ENCODE measurements at places on chromosomes 3 and 15.

DNA sequence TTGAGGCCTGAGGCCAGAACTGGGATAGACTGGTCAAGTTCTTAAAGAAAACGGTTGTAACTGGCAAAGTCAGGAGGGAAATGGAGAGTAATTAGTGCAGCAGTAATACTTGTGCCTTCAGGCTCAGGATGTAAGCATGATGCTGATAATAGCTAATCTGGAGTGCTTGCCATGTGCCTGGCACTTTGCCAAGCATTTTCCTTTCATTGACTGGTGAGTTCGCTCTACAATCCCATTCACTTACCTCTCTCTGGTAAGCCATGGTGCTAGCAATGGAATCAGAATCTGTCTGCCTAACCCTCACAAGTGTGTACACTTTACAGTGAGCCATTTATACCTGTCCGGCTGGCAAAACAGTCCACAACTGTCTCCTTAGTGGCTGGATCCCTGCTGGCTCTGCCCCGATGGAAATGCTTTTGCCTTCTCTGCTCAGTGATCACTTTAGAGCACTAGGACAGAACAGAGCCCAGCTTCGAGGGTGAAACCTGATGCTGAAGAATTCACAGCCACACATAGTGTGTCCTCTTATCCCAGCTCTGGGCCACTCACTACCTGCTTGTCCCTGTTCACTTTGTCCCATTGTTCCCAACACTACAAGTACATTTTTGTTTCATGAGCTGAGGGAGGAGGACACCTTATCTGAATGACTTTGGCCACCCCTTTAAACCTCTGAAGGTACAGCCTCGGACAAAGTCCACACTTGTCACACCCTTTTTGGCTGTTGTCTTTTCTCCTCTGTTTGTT is 10.3 kb downstream of the CHP1 start:
- no peak for DNase-seq

DNA sequence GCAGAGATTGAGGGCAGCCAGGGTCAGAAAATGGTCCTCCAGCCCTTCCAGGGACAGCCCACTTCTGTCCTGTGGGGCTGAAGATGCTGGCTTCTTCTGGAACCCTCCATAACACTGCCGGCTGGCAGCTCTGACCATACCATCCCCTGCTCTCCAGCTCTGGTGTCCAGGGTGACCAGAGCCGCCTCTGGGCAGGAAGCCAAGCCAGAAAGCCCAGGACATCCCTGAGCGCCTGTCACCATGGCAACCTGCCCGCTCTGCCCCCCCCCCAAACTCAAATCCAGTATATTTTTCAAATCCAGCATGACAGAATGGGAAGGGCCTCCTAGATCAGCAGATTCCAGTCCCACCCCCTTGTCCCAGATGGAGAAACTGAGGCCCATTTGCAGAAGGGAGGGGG is 420 bp upstream of the TMIE start:
- DNase-seq = no peak

- DNase-seq = no peak
These were observed 309.5 kb downstream of the THSD4 start for GRCh38 chr15:71424765-71425164.

- DNase-seq = no peak
These were observed 12.7 kb upstream of the CFAP91 start for GRCh38 chr3:119690043-119690656.

DNA sequence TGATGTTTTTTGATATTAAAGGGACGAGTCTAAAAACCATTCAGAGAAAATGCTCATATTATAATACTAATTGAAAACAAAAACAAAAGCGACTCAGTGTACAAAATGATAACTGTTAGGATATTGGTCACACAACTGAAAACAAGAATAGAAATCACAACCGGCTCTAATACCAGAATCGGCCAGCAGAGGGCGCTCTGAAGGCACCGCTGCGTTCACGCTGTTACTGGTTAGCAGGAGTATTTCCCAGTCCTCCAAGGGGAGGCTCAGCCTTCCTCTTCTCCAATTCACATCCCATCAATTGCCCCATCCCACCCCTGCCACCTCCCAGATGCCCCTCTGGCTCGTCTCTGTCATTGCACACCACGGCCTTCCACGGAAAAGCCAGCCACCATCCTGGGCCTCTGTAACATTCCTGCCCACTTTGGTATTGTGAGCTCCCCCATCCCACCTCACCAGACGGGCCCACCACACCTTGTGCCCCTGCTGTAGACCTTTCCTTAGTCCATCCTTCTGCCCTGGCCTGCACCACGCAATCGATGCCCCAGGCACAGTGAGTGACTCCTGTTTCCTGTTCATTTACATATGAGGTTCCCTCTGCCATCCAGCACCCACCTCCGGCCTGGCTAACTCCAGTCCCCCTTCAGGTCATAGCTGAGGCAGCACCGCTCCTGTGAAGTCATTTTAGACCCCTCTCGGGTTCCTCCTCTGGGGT is 8.5 kb downstream of the FAM107A start:
- DNase-seq = no peak

DNA sequence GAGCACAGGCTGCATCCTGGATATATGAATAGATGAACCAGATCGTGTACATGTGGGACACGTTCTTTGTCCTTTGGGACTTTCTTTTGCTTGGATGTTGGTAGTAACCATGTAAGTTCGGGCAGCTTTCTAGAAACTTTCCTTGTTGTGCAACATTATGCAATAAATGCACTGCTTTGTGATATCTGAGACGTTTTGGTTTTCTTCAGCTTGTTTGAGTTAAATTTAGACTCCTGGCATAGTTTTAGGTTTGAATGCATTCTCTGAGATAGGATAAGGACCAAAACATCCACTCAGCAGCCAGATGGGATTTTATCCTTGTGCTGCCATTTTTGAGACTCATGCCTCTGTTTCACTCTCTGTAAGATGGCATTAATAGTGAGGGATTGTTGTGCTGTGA is 158.9 kb downstream of the IGF1R start:
- DNase-seq = no peak
